Renal cortex interstitium (tissue), 15 donors: ENCODE measurements at places on chromosomes 1 and 21.

- DNase-seq: no peak
Measured at GRCh38 chr1:89203166-89203565, 4.4 kb upstream of the GBP4 start.

DNA sequence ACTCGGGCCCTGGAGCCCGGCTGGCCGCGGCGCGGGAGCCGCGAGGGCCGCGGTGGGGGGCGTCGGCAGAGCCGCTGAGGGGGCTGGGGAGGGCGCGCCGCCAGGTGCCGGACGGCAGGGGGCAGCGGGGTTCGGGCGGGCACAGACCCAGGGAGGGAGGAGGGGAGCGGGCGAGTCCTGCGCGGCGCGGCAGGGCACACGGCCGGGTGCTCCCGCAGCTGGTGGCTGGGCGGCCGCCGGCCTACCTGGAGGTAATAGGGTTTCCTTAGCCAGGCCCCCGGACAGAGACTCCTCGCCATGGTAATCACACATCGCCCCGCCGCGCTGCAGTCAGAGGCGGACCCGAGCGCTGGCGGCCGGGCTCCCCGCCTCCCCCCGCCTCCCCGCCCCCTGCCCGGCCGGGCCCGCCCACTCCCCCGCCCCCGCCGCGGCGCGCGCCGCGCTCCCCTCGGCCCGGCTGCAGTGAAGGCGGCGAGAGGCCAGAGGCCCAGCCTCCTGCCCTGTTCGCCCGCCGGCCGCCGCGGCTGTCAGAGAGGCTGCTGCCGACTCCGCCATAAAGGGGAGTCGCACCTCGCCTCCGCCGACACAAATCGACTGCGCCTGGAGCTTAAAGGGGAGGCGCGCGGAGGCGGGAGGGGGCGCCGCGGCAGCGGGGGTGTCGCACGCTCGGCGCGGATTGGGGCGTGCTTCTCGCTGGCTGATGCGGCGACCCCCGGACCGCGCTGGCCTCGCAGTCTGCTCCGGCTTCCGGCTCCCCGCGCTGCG lies at the start of gene DIPK1A:
TSS of gene DIPK1A (minus strand) at position 332 of the 765 bp plus-strand sequence. CDS start at position 299, 33 bp downstream.
- DNase-seq: no peak

DNA sequence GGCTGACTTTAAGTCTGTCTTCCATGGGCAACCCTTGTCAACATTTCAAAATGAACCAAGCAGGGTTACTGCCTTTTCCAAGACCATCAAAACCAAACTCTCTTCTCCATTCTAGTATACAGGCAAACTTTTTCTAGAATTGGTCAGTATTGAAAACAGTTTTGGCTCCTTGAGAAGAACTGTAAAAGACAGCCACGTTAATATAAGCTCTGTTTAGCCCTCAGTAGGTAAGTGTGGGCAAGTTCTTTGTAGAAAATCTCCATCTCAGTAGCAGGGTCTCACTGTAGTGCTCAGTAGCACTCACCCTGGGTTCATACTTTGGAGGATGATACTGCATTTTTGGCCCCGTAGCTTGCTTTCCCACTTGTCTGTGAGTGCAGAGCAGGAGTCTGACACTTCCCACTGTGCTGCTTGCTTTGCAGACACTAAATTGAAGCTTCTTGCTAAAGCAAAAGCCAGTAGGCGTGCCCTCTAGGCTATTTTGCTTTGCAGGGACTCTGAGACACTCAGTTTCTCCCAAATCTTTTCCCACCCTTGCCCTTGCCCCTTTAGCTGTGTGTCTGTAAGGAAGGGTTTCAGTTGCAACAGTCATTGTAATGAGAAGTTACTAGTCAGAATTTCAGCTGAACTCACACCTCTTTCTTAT lies 34.3 kb upstream of the CACYBP start:
- no peak for DNase-seq

- DNase-seq: no peak
Measured at GRCh38 chr1:203464743-203465142, 10.9 kb upstream of the PRELP start.

GRCh38 chr1:112956544-112957132 lies 642 bp upstream of the SLC16A1 start:
- no peak for DNase-seq

GRCh38 chr1:6783936-6784559 lies 1.2 kb upstream of the CAMTA1 start:
- no peak for DNase-seq

GRCh38 chr1:87030740-87031690 lies 116.6 kb downstream of the HS2ST1 start:
- DNase-seq: no peak

GRCh38 chr1:61329556-61329955 lies 247.2 kb downstream of the NFIA start:
- no peak for DNase-seq

- DNase-seq: no peak
Measured at GRCh38 chr1:83098791-83099190, 900.1 kb downstream of the TTLL7 start.

DNA sequence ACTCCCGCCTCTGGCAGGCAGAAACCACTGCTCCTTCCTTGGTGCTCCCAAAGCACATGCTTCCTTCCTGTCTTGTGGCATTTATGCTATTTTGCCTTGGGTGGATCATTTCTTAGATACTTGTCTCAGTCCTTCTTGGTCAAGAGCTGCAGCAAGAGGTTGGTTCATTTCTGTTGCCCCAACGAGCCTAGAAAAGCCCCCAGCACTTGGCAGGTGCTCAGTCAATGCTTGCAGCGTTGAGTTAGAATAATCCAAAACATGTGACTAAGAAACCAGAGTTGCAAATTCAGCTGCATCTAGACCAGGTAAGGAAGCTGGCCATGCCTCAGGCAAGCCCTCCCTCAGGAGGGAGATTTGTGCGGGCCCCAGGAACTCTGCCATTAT lies 42.4 kb upstream of the TENT5C start:
- no peak for DNase-seq

GRCh38 chr1:107570768-107571167 lies 394.2 kb downstream of the VAV3 start:
- DNase-seq: no peak

- no peak for DNase-seq
Measured at GRCh38 chr1:93528412-93528811, 80.5 kb downstream of the FNBP1L start.
